NCI-H187 (cell line): ENCODE measurements at places on chromosomes 4 and X.

DNA sequence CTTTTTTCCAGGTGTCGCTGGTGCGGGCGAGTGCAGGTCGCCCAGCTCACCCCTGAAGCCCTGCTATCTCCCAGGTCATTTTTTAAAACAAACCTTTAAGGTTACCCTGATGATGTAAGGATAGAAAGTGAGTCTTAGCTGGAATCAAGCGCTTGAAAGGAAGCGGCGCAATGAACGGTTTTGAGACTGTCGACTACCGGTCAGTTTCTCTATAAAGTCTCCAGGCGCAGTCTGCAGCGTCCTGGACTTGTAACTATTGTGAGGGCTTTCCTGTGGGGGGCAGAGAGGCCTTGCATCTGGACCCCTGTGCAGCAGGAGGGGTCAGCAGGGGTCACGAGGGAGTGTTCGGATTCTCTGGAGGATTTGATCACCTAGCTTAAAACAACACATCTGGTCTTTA, 1.6 kb downstream of the KIT start:
- DNase-seq = peak; percentile 32

DNA sequence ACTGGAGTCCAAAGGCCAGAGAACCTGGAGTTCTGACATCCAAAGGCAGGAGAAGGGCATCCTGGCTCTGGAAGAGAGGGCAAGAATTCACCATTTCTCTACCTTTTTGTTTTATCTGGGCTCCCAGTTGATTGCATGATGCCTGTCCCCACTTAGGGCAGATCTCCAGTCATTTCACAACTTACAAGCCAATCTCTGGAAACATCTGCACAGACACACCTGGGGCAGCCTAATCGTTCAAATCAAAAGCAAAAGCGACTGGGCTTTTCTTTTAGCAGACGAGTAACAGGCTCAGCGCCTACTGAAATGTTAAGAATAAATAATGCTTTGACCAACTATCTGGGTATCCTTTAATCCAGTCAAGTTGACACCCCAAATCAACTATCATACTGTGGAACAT, 136.0 kb upstream of the NPY2R start:
- DNase-seq = no peak

GRCh38 chr4:20954541-20954940, 254.3 kb downstream of the PACRGL start:
- DNase-seq = no peak

GRCh38 chr4:140052050-140052449, 101.9 kb downstream of the MAML3 start:
- no peak for DNase-seq

GRCh38 chr4:107854356-107855022, 29.8 kb downstream of the SGMS2 start:
- no peak for DNase-seq

- DNase-seq = peak; percentile 6
Measured at GRCh38 chr4:26061248-26061986, 147.4 kb downstream of the SMIM20 start.

- DNase-seq = no peak
Measured at GRCh38 chr4:145909281-145909715, 29.3 kb downstream of the ZNF827 start.

GRCh38 chrX:110320381-110320987, 2.6 kb upstream of the AMMECR1 start:
- no peak for DNase-seq

DNA sequence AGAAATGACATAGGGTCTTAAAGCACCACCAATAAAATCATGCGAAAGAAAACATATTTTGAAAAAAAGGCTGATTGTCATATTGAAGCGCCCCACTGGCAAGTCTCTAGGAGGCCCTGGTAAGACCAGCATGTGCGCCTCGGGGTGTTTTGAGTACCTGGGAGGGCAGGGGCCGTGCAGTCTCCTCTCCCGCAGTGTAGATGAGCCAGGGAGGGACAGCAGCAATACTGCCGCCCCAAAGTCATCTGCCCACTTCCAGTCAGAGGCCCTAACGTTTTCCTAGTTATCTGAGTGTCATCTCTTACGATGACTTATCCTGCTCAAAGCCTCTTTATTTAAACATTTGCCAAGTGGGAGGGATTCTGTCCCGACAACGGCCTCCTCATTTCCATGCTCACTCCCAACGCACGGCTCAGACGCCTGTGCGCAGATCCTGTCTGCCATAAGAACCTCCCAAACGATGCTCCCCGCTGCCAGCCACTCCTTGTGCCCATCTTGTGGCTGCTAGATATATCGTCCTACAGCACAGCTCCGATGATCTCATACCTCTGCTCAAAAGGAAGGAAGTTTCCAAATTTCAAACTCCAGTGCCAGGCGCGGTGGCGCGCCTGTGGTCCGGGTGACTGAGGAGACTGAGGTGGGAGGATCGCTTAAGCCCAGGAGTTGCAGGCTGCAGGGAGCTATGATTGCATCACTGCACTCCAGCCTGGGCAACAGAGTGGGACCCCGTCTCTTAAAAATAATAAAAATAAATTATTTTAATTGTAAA, 17.2 kb upstream of the SCRG1 start:
- DNase-seq = no peak

DNA sequence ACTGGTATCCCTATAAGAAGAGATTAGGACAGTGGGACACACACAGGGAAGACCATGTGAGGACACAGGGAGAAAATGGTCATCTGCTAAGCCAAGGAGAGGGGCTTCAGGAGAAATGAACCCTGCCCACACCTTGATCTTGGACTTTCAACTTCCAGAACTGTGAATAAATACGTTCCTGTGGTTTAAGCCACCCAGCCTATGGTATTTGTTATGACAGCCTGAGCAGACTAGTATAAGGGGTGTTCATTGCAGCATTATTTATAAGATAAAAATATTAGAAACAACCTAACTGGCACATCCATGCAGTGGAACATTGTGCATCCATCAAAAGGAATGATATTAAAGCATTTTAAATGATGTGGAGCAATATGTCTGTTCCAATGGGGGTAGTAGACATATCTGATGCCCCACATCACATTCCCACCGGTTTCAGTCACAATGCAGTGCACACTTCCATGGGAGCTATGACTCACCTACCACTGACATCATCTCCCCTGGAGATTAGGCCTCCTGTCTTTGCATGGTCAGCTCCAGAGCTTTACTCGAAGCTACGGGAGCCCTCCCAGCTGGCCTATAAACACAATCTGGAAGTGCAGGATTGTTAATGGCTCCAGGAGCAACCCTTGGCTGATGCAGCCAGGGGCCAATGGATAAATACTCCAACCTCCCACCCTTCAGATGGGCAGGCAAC, 38.9 kb upstream of the MAMLD1 start:
- DNase-seq = no peak

GRCh38 chrX:115906276-115906675, 264.3 kb upstream of the AGTR2 start:
- no peak for DNase-seq

DNA sequence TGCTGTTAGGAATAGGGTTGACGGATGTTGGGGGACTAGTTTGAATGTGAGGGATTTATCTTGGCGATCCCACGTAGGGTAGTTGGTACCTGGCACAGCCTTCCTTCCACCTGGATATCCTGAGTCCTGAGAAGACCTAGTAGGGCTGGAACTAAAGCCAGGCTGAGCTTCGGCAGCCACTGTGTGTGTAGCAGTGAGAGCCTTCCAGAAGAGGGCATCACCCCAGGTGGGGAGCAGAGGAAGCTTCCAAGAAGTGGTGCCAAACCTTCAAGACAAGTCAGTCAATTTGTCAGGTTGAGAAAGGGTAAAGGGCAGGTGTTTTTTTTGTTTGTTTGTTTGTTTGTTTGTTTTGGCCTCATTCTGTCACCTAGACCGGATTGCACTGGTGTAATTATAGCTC, 1.2 kb upstream of the FGFBP2 start:
- DNase-seq = no peak

DNA sequence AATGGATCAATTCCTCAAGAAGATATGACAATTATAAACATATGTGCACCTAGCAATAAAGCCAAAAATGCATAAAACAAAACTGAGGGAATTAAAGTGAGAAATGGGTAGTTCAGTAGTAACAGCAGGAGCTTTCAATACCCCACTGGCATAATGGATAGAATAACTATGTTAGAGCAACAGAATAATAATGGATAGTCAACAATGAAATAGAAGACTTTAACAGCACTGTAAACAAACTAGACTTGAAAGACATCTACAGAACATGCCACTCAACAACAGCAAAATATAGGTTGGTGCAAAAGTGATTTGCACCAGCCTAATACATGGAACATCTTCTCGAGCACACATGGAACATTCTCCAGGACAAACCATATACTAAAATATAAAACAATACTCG, 20.0 kb upstream of the MBNL3 start:
- DNase-seq = no peak

GRCh38 chr4:125677665-125678307, 363.0 kb downstream of the FAT4 start:
- DNase-seq = no peak

- DNase-seq = no peak
Measured at GRCh38 chr4:14771094-14771493, 231.2 kb upstream of the CPEB2 start.

GRCh38 chr4:25448379-25449109, 71.5 kb downstream of the ANAPC4 start:
- DNase-seq = no peak

DNA sequence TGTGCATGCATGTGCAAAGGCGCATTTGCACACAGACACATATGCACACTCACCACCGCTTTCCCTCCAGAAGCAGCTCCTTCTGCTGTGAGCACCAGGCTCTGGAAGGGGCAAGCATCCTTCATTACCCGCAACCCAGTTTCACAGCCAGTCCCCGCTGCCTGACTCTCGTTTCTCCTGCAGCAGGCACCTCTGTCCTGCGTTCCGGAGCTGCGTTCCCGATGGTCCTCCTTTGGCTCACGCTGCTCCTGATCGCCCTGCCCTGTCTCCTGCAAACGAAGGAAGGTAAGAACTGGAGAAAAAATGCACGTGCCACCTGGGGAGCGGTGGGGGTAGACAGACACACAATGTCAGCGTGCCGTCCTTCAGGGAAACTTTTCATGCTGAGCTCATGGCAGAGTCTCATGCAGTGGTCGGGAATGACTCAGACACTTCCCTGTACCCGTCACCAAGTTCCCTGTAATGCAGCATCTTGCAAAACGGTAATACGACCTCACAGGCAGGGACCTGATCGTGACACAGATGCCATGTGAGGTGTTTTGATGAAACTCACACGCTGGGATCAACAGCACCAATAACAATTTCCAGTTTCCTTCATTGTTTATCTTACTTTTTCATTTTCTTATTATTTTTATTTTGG, 5.1 kb downstream of the IL3RA start:
- DNase-seq = no peak

DNA sequence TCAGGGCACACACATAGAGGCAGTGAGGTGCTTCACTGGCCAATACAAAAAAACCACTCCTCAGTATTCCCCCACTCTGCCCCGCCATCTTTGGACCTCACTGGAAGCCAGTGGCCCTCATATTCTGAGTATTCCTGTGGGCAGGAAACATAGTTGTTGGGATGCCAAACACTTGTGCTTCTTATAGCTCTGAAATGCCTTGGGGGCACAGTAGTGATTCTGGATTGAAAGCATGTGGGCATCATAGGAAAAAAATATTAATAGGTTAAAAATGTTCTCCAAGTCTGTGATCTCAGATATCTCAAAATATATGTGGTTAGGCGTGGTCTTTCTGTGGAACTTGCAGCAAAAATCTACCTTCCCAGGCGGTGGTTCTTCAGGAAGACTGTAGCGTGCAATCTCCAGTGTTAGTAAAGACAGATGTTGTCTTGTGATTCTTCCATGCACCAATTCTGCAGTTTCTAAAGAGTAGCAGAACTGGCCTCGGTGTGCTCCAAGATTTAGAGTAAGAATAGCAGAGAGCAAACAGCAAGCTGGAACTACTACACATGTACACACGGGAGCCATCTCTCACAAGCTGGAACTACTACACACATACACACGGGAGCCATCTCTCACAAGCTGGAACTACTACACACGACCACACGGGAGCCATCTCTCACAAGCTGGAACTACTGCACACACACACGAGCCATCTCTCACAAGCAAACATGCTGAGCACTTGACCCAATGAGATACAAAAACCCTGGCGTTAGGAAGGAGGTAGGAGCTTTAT, 8.0 kb upstream of the TENM3 start:
- no peak for DNase-seq

DNA sequence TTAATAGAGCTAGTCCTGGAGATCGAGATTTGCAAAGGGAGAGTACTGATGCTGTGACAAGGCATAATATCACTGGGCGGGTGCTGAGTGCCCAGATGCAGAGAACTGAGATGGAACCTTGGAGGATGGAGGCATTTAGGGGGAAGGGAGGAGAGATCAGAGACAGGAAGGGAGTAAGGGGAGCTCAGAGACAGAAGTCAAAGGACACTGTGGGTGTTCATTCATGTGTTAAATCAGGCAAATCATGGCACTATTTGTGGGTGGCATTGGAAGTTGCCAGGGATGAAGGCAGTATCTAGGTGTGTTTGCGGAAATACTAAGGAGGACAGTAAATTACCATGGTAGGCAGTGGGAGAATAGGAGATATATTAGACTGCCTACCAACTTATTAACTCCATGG, 135.0 kb downstream of the RBM46 start:
- DNase-seq = no peak

- DNase-seq = no peak
Measured at GRCh38 chr4:181225616-181226261, 1017.5 kb upstream of the TENM3 start.

DNA sequence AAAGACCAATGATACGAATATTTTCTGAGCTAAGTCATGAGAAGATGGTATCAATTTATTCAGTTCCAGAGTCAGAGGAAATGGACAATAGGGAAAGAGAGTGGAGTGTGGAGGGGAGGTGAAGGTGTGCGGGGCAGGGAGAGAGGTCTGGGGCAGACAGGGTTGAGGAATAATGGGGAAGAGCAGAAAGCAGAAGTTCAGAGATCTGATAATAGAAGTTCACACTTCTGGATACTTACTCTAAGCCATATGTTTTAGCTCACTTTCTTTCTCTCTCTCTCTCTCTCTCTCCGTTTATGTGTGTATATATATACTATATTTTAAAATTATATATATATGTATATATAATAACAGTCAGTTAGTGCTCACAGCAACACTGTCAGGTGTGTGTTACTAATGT, 40.4 kb downstream of the FOXR2 start:
- no peak for DNase-seq

GRCh38 chr4:23038626-23039491, 346.1 kb downstream of the GBA3 start:
- no peak for DNase-seq

- DNase-seq = no peak
Measured at GRCh38 chrX:41490446-41490845, 43.3 kb downstream of the NYX start.

- no peak for DNase-seq
Measured at GRCh38 chr4:81116566-81116965, 86.1 kb downstream of the BMP3 start.

GRCh38 chr4:173046818-173047217, 121.8 kb upstream of the GALNT7 start:
- peak; percentile 24 for DNase-seq

- DNase-seq = no peak
Measured at GRCh38 chr4:37243051-37243450, 1.5 kb upstream of the NWD2 start.

GRCh38 chrX:129957241-129958082, 25.0 kb upstream of the BCORL1 start:
- DNase-seq = no peak
